Stimulated activated CD8-positive, alpha-beta memory T cell treated with anti-CD3 and anti-CD28 coated beads, Interleukin-15, amount 100 ng/mL, for 48 hours (primary cell): ENCODE measurements at places on chromosomes 6 and 20.

DNA sequence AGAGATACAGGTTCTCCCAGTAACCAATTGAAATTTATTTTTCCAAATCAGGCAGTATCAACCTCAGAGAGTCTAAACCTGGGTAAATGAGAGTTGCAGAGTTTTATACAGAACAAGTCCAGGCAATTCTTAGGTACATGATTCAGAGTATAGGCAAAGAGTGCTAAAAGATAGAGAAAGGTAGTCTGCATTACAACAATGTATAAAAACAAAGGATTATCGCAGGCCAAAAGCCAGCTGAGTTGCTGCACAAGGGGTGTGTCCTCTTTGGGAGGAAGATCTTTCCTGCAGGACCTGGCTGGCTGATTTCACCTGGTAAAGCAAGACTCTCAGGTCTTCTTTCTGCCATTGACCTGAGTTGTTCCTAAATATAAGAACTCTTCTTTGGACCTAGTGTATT is 48.9 kb upstream of the ECHDC1 start:
- no peak for DNase-seq

- DNase-seq = no peak
Measured at GRCh38 chr6:24454452-24454851, 34.9 kb downstream of the GPLD1 start.

DNA sequence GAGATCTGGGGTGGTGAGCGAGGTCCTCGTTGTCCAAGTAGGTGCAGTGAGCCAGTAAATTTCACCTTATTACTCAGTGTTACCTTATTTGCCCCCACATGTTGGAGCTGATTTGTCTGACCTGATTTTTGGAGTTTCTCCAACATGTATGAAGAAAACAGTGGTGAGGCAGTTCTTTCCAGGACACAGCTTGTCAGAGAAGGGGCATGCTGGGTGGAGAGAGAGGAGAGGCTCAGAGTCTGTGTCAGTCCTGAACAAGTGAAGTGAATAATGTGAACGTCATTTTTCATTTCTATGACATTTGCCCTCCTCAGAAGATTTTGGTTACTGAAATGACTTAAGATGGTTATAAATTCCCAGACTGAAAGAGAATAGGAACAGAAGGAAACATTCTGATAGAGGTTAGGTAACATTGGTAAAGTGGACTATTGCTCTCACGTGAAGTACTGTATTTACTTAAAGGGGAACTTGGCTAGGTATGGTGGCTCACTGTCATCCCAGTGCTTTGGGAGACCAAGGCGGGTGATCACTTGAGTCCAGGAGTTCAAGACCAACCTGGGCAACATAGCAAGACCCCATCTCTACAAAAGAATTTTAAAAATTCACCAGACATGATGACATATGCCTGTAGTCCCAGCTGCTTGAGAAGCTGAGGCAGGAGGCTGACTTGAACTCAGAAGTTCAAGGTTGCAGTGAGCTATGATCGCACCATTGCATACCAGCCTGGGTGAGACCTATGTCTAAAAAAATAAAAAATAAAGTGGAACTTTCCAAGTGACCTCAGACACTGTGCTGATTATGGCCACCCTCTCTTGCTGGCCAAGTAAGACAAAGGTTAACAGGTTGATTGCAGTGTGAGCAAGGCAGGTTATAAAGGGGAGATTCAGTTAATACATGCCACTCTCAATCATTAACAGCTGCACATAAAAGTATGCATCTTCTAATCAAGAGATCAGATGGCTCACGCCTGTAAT is 184.3 kb downstream of the EDN1 start:
- no peak for DNase-seq

GRCh38 chr6:74409447-74409846 is 713.4 kb downstream of the CD109 start:
- no peak for DNase-seq
